ENCODE measurements at places on chromosomes 11 and 22. TPM values are rescaled to one million over a fixed set of nuclear protein-coding genes. Genes with fewer than 3 reads are reported as not detected.
A peak's percentile ranks its signal among the peaks of the same experiment; 100 is the strongest.

DNA sequence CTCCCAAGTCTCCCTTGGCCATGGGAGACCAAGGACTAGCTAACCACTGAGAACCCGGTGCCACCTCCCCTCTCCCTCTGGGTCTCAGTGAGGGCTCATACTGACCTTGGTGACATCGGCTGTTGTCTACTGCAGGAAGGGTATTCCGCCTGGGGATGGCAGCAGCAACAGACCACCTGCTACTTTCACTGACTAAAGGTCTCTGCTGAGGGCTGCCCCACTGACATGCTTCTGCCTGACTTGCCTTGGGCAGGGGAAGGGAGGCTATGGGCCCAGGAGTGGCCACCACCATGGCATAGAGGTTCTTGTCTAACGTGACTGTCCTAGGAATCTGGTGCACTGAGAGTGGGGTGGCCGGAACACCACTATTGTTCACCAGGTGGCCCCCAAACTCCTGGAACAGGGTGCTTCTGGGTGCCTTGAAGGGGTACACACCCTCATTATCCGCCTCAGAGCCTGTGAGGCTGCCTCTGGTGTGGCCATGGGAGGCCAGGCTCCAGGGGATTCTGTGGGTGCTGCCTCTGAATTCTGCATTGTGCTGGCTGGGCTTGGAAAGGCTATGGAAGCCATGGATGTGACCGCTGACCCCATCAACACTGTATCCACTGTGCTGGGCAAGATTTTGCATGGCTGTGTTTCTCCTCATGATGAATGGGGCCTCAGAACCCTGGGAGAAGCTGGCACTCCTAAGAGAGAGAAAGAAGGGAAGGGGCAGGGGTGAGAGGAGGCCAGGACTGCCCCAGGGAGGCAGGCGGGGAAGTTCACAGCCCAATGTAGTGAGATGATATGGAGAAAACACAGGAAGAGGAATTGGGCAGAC is 38.3 kb downstream of the GAB4 start:
- no peak for DNase-seq
- H3K27me3 ChIP-seq: no peaks in the 10 kb centered on the region
- H3K4me3 ChIP-seq: no peak overlapping the region
- H3K4me1 ChIP-seq: no peaks in the 10 kb centered on the region
- no peak overlapping the region for H3K27ac ChIP-seq

Gene CD3E
- total RNA-seq: 1.8 TPM

Gene MGAT3
- total RNA-seq: 2.4 TPM

DNA sequence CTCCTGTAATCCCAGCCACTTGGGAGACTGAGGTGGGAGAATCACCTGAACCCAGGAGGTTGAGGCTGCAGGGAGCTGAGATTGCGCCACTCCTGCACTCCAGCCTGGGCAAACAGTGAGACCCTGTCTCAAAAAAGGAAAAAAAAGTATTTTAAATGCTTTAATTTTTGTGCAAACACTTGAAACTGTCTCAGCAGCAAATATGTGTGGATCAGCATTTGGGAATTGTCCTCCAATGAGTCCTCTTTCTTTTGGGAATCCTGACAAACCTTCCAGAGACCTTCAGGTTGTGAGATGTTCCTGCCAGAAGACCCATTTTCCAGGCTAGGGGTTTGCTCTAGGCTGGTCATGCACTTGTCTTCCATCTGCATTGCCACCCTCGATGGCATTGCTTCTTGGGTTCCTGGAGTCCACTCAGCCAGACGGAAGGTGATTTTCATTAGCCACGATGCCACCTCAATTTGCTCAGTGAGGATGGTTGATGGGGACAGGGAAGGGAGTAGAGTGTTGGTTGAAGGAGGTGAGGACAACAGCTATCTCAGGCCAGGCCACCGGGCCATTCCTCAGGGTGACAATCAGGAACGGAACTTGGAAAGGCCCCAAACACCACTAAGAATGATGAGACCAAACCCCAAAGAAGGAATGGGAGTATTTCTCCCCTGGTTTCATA is 55.4 kb downstream of the ST14 start:
- no peak for DNase-seq
- no peaks in the 10 kb centered on the region for H3K27me3 ChIP-seq
- H3K4me1 ChIP-seq: no peaks in the 10 kb centered on the region
- H3K4me3 ChIP-seq: no peak overlapping the region

Gene SELENOM
- 49.3 TPM for total RNA-seq

GRCh38 chr22:36430863-36431262 is 43.1 kb upstream of the MYH9 start:
- no peaks in the 10 kb centered on the region for H3K36me3 ChIP-seq
- no peak overlapping the region for H3K27ac ChIP-seq
- H3K27me3 ChIP-seq: no peaks in the 10 kb centered on the region
- peaks cover 39% of the 10 kb centered on the region for H3K4me1 ChIP-seq

Gene KRTAP5-7
- total RNA-seq: 0.19 TPM

GRCh38 chr11:83671289-83671688 is 385.1 kb upstream of the CCDC90B start:
- no peak for DNase-seq
- H3K36me3 ChIP-seq: no peaks in the 10 kb centered on the region
- no peaks in the 10 kb centered on the region for H3K4me1 ChIP-seq

Gene MFNG
- total RNA-seq: 3.3 TPM

DNA sequence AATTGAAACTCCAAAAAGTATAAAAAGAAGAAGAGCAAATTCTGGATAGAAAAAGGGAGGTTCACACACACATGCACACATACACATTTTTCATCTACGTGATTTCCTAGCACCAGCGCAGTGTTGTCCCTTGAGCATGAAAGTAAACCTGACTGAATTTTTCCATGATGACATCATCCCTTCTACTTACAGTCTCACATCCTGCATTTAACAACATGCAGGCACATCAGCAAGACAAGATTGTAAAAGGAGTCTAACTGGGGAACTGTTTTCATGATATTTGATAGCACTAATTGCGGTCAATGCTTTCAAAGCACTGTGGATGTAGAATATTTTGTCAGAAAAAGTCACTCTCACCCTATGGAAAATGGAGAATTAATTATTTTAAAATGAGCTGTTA is 36.6 kb downstream of the GAS2 start:
- peaks cover 20% of the 10 kb centered on the region for H3K4me1 ChIP-seq
- H3K36me3 ChIP-seq: no peaks in the 10 kb centered on the region
- no peak overlapping the region for H3K4me3 ChIP-seq
- H3K27ac ChIP-seq: peak overlapping the region; percentile 83
- DNase-seq: peak; percentile 45

DNA sequence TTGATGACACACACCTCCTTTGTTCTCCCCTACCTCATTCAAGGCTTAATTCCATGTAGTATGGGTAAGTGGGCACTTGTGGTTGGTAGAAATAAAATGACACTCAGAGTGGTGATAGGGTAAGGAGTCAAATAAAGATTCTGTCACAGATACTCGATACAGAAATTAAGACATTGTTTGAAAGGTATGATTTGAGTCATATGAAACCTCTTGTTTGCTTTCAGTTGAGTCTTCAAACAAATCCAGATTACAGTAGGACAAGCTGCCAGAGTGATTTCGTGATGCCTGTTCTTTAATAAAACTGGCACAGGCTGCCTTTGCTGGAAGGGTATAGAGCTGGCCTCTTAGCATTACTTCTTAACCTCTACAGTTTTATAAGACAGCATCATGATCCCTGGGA is 182.4 kb downstream of the SPON1 start:
- H3K27ac ChIP-seq: no peak overlapping the region
- no peak for DNase-seq
- no peaks in the 10 kb centered on the region for H3K4me1 ChIP-seq
- no peaks in the 10 kb centered on the region for H3K27me3 ChIP-seq

Gene SUN2
- total RNA-seq: 82.9 TPM

Gene RASGRP2
- 2.1 TPM for total RNA-seq

Gene OR4B1
- total RNA-seq: not detected
